ENCODE measurements at places on chromosomes 7 and 10. TPM values are rescaled to one million over a fixed set of nuclear protein-coding genes. Genes with fewer than 3 reads are reported as not detected.

SLC13A1 gene
- total RNA-seq, result not detected

POLR1F gene
- 10.6 TPM for total RNA-seq

CLCN1 gene
- not detected for total RNA-seq

AKR1E2 gene
- total RNA-seq, result 36.3 TPM

ZP3 gene
- total RNA-seq, result 0.94 TPM

SPOCK2 gene
- 18.5 TPM for total RNA-seq

CASTOR2 gene
- 58.8 TPM for total RNA-seq

CTNNA3 gene
- total RNA-seq, result 6.9 TPM

HOXA1 gene
- not detected for total RNA-seq

ENO4 gene
- total RNA-seq, result 1.9 TPM

Data from parietal lobe (tissue), 2 donors.